ENCODE measurements at places on chromosomes 2 and 18.

- DNase-seq: no peak
These were observed 66.8 kb upstream of the CTLA4 start for GRCh38 chr2:203800783-203801182.

GRCh38 chr2:648476-649424, 28.5 kb downstream of the TMEM18 start:
- no peak for DNase-seq

DNA sequence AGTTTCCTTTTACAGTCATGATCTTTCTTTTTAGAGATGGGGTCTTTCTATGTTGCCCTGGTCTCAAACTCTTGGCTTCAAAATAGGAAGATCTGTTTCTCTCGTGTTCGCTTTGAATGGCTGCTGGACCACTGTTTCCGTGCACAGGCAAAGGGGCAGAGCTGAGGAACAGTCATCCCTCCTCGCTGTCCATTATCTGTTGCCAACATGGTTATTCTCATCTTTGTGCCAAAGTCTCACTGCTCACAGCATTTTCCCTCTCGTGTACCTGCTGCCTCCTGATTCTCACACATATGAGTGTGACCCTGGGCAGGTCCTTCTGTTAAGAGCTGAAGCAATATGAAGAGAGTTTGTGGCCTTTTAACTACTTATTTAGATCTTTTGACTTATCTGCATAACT, 28.0 kb upstream of the CCNYL1 start:
- no peak for DNase-seq

DNA sequence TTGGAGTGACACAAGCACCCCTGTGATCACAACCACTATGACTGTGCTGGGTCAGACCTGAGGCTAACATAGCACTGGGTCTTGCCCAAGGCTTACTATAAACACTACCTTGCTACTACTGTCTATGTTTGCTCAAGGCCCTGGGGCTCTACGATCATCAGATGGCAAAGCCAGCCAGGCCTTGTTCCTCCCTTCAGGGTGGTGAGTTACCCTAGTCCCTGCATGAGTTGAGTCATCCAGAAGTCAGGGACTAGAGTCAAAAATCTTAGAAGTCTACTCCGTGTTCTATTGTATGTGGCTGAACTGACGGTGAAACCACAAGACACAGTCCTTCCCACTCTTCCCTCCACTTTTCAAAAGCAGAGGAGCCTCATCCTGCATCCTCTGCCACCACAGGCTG, 551.2 kb upstream of the FSIP2 start:
- no peak for DNase-seq

DNA sequence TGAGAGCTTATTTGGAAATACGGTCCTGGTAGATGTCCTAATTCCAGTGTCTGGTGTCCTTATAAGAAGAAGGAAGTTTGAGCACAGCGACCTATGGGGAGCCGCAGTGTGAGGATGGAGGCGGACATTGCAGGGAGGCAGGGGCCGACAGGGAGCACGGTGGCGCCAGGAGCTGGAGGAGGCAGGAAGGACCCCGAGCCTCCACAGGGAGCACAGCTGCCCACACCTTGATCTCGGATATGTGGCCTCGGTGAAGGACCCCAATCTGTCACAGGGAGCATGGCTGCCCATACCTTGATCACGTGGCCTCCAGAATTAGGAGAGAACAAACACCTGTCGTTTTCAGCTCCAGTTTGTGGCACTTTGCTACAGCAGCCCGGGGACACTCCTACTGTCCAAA, 461.6 kb upstream of the SALL3 start:
- no peak for DNase-seq

DNA sequence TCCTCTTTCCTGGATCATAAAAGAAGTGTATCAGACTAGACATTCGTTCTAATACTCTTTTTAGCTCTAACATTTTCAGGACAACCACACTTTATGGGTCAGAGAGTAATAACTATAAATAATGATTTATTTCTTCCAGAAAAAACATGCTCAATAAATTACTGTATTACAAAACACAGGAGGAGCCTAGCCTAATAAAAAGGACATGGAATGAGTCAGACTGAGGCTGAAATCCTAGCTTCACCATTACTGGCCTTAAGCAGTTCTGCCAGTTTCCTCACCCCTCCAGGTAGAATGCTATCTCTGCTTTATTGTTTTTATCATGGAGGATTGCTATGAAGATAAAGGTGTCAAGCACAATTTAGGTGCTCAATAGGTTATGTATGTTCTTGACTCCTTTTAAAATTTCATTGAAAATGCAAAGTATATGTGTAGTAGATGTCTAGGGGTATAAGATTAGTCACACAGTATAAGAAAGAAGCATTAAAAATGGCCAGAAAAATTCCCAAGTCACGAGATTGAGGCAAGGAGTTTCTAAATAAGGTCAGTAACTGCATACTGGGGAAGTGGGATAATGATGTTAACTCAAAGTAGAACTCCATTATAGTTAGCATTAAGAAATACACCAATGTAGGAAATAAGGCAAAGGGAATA, 105.5 kb upstream of the NEUROD1 start:
- peak; percentile 35 for DNase-seq

- DNase-seq: no peak
These were observed 93.9 kb downstream of the ACKR3 start for GRCh38 chr2:236663287-236664101.

DNA sequence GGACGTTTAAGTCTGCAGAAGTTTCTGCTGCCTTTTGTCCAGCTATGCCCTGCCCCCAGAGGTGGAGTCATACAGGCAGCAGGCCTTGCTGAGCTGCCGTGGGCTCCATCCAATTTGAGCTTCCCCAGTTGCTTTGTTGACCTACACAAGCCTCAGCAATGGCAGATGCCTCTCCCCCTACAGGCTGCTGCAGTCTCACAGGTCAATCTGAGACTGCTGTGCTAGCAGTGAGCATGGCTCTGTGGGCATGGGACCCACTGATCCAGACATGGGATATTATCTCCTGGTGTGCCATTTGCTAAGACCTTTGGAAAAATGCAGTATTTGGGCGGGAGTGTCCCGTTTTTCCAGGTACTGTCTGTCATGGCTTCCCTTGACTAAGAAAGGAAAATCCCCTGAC, 726.0 kb downstream of the ERBB4 start:
- no peak for DNase-seq

DNA sequence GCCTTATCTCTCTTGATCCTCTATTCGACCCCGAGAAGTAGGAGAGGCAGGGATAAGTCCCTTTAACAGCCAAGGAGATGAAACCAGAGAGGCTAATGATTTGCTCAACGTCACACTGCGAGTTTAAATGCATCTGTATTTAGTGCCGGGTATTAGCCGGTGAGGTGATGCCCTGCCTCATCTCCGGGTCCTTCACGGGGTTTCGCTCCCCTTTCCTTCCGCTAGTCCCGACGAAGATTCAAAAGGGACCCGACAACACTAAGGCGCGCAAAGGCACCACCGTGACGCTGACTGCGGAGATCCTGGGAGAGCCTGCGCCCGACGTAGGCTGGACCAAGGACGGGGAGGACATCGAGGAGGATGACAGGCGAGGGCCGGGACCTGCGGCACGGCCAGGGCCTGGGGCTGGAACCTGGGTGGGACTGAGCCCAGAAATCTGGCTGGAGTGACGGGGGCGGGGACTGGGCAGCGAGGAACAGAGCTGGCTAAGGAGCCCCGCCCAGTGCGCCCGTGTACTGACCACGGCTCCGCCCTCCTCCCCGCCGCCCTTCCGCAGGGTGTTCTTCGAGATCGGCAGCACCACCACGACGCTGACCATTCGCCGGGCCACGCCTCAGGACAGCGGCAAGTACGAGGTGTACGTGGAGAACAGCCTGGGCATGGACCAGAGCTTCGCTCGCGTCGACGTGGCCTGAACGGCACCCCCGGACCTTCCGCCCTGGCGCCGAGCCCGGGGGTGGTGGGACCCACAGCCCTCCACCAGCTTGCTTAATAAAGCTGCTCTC, 1.0 kb upstream of the GMPPA start:
- peak; percentile 79 for DNase-seq
